ENCODE measurements at places on chromosomes 2 and 18. TPM values are rescaled to one million over a fixed set of nuclear protein-coding genes. Genes with fewer than 3 reads are reported as not detected.

GRCh38 chr18:22552899-22553460 is 135.3 kb upstream of the CTAGE1 start:
- DNase-seq, result no peak

The SCN1A gene
- total RNA-seq, result not detected

GRCh38 chr2:180325416-180326120 is 318.5 kb upstream of the CWC22 start:
- DNase-seq, result no peak

GRCh38 chr18:7438646-7439045 is 128.5 kb upstream of the PTPRM start:
- no peak for DNase-seq

The UPP2 gene
- not detected for total RNA-seq

GRCh38 chr2:160365716-160366367 is 127.8 kb downstream of the RBMS1 start:
- no peak for DNase-seq

The CAPN14 gene
- total RNA-seq, result 0.24 TPM

GRCh38 chr2:70936165-70936978 is 672 bp downstream of the ATP6V1B1 start:
- DNase-seq, result no peak

- DNase-seq, result no peak
These were observed 549.4 kb downstream of the NYAP2 start for GRCh38 chr2:225948903-225949302.

GRCh38 chr2:201707753-201708152 is 9.3 kb upstream of the MPP4 start:
- no peak for DNase-seq
